Right cardiac atrium (tissue), 5 donors: ENCODE measurements at places on chromosomes 1 and 21. TPM values are rescaled to one million over a fixed set of nuclear protein-coding genes. Genes with fewer than 3 reads are reported as not detected.

The IGFN1 gene
- 0.14 TPM for total RNA-seq

The RAB29 gene
- 24.8 TPM for total RNA-seq

The DLGAP3 gene
- 0.21 TPM for total RNA-seq

The ILDR2 gene
- 3.4 TPM for total RNA-seq

The VASH2 gene
- total RNA-seq: 1.3 TPM

The CD52 gene
- total RNA-seq: 1.8 TPM

The CELA2A gene
- not detected for total RNA-seq

The RASSF5 gene
- total RNA-seq: 17.4 TPM

The OPTC gene
- total RNA-seq: not detected

The ATPAF1 gene
- total RNA-seq: 177 TPM

The PGLYRP3 gene
- not detected for total RNA-seq

The CELA3A gene
- total RNA-seq: not detected

The MASP2 gene
- not detected for total RNA-seq

The KDF1 gene
- total RNA-seq: 0.86 TPM

The FALEC gene
- total RNA-seq: not detected

The HSD3B2 gene
- not detected for total RNA-seq

The TRABD2B gene
- 23.7 TPM for total RNA-seq

The TMPRSS15 gene
- total RNA-seq: not detected

The TMEM79 gene
- 2.4 TPM for total RNA-seq

The PLEKHN1 gene
- total RNA-seq: not detected
